ENCODE measurements at places on chromosomes 7 and 10.

GRCh38 chr7:868189-868486 lies 8.2 kb upstream of the GET4 start:
- no peak for DNase-seq

GRCh38 chr7:468681-469562 lies 50.7 kb downstream of the PDGFA start:
- DNase-seq = no peak

- no peak for DNase-seq
These were observed 106.0 kb downstream of the GRID1 start for GRCh38 chr10:86260564-86260963.

DNA sequence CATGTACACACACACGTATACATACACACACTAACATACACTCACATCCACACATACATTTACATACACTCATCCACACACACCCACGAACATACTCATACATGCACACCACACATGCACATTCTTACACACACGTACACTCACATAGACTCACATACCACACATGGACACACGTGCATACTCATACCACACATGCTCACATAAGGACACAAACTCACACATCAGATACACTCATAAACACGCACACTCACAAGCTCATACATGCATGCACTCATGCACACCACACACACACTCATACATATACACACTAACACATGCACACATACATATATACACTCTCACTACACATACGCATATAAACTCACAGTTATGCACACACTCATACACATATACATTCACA lies 1.2 kb upstream of the CALN1 start:
- DNase-seq = no peak

- DNase-seq = no peak
These were observed 27.9 kb downstream of the CDH23 start for GRCh38 chr10:71424496-71425194.

DNA sequence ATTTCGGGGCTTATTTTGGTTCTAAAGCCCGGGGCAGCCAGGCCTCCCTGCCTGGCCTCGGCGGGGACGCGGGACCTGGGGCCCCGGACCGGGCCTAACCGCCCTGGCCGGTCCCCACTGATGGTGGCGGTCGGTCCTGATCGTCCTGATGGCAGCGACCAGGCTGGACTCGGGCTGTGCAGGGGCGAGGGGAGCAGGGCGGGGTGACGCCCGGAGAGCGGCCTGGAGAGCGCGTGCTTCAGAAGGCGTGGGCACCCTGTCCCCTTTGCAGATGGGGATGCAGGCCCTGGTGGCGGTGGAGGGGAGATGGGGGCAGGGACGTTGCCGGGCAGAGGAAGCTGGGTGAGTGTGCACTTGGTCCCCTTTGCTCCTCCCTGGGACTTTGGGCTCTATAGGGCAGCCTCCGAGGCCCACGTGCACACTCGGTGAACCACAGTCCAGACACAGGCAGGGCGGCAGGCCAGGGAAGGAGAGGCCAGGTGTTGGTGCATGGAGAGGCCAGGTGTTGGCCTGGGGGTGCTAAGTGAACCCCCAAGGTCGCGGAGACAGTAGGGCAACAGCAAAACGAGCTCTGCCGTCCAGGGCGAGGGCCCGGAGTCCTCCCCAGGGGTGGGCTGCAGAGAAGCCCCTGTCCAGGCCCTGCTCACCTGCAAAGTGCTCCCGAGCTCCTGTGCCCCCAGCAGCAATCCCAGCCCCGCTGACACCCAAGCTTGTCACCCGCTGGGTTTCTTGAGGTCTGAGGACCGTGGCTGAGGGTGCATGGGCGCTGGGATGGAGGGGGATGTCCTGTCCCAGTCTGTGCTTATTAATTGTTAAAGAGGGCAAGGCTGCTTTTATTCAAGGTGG lies 42.4 kb upstream of the FAM20C start:
- no peak for DNase-seq

DNA sequence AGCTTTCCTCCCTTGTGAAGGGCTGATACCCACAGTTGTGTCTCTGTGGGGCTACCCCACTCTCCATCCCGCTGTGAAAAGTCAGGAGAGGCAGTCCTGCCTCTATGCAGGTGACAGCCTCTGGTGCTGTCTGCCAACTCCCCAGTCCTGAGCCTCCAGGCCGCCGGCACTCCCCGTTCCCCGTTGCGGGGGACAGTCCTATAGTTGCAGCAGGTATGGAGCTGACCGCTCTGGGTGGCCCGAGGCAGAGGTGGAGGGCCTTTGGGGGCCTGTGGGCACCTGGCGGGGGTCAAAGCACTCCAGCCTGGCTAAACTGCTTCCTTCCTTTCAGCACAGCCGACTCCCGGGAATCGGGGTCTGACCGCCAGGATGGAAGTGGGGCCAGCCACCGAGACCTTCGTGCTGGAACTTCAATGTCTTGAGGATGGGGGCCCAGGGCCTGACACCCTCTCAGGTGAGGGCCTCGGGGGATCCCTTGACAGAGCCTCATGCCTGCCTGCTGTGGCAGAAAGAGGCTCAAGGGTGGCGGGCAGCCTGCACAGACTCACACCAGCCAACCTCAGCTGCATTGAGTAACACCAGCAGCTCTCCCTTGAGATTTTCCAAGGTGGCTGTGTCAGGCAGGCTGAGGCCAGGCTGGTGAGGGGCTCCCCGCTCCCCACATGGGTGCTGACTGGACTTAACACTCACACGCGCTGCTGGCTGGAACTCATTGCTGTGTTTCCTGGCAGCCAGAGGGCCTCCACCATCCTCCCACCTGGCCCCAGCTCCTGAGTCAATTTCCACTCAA lies 1.6 kb downstream of the ZNF853 start:
- DNase-seq = no peak

- no peak for DNase-seq
These were observed 73.1 kb downstream of the MKLN1 start for GRCh38 chr7:131400681-131401176.

DNA sequence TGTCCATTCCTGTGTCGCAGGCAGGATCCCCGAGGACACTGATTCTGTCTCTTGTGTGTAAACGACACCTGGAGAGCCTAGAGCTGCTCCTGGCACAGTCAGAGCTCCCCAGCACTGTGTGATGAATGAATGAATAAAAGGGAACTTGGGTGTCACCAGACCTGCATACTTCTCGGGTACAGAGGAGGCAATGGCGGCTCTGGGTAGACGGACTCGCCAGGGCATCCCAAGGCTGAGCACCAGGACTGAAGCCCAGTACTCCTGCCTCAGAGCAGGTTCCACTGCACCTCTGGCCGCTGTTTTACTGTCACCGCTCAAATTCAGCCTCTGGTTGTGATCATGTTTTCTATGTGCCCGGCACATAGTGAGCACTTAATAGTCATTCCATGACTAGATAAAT lies 255.8 kb downstream of the GLRX3 start:
- no peak for DNase-seq

- DNase-seq = no peak
These were observed 1064.1 kb upstream of the GHITM start for GRCh38 chr10:83075016-83075814.

GRCh38 chr7:1492640-1493039 lies 11.5 kb downstream of the INTS1 start:
- DNase-seq = no peak

- no peak for DNase-seq
These were observed 101.2 kb downstream of the KIAA1217 start for GRCh38 chr10:24310104-24310503.

- no peak for DNase-seq
These were observed 210.4 kb downstream of the SKIDA1 start for GRCh38 chr10:21314906-21315644.

- DNase-seq = no peak
These were observed 141.3 kb upstream of the KLF14 start for GRCh38 chr7:130875265-130875741.

- no peak for DNase-seq
These were observed 30.7 kb downstream of the CNNM2 start for GRCh38 chr10:102948786-102949185.

DNA sequence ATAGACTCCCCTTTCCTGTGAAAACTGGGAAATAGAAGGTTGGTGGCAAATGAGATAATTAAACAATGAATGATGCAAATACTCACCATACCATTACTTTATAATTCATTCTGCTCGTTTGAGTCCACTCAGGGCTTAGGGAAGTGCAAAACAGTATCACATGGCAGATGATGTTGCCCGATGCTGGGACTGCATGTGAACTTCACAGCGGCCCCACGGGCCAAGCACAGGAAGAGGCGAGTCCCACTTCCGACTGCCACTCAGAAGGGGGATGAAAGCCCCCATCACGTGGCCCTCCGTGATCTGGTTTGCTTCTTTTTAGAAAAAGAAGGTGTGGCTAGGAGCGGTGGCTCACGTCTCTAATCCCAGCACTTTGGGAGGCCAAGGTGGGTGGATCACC lies 71.5 kb downstream of the PRPF18 start:
- DNase-seq = no peak

- DNase-seq = no peak
These were observed 285.7 kb downstream of the ZEB1 start for GRCh38 chr10:31604646-31605170.

- no peak for DNase-seq
These were observed 176.0 kb upstream of the AKR1E2 start for GRCh38 chr10:4649886-4650508.

GRCh38 chr10:5937016-5937415 lies 40.3 kb downstream of the IL15RA start:
- no peak for DNase-seq

DNA sequence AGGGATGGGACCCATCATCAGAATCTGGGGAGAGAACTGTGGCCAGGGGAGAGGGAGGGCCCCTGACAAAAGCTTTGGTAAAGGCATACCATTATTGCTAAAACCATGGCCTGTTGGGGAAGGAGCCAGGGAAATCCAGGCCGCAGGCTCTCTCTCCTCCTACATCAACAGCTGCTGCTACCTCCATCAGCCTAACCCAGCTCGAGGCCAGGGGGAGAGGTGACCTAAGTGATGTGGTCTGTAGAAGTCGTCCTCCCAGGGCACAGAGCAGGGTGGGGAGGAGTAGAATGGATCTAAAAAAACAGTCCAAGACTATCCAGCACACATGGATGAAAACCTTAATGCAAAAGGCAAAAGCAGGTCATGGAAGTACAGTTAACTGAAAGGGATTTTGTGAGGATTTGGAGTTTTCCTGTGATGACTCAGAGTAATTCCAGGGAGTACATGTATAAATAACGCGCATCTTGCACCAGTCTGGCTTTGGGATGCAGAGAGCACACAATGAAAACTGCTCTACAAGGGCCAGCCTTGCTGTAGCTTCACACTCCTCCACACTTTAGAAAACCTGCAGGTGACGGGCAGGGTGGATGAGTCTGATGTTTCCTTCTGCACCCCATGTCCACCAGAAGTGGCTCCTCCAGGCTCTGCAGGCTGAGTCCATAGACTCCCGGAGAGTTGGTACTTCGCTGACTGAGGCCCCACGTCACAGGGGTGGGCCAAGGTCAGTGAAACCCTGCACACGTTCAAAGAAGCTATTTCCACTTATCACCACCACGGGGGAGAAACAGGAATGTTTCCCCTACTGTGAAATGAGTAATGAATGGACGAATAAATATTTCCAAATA lies 38.5 kb upstream of the MSMB start:
- DNase-seq = no peak

- no peak for DNase-seq
These were observed 144.1 kb downstream of the NRP1 start for GRCh38 chr10:33190406-33190805.

DNA sequence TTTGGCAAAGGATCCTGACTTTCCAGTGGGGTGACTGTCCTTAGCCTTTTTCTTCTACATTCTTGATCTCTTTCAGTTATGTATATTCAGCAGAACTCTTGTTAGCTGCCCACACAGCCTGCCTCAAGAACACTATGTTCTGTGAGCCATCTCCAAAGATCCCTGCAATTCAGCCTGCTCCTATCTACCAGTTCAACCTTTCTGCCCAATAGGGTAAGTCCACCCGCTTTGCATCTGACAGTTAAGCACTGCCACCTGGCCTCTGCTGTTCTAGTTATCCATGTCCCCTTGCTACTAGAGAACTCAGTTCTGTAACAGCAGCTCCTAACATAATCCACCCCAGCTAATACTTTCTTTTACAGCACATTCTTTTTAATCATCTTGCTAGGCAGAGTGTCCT lies 13.5 kb downstream of the OR9A2 start:
- DNase-seq = no peak

DNA sequence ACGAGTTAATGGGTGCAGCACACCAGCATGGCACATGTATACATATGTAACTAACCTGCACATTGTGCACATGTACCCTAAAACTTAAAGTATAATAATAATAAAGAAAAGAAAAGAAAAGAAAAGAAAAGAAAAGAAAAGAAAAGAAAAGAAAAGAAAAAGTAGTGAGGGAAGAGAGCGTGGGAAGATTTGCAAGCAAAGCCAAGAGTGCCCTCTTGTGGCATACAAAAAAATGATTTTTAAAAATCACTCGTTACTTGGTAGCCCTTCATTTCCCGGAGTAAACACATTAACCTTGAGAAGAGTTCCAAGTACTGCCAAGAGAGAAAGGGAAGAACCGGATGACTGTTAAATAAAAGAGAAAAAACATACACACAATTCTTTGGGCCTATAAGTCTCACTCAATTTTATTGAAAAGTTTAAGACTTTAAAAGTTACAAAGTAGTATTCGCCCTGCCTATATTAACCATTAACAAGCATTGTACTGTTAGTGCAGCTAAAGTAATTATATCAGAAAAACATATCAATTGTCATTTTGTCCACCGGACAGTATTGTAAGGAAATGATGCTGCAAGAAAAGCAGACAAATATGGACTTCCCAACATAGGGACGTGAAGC lies 6.2 kb upstream of the CH25H start:
- DNase-seq = no peak

DNA sequence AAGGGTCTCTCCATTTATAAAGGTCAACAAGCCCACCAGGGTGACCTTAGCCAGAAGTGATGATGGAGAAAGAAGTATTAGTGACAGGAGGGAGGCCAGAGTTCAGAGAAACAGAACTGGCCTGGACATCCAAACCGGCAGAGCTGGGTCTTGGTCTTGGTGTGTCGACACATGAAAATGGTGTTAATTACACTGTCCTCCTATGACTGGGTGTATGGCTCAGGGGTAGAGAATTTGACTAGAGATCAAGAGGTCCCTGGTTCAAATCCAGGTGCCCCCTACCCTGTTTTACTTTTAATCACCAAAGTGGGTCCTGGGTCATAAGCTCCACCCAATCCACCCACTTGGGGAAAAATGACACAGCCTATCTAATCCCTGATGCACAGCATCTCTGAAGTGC lies 110.6 kb upstream of the ZNF746 start:
- DNase-seq = no peak

DNA sequence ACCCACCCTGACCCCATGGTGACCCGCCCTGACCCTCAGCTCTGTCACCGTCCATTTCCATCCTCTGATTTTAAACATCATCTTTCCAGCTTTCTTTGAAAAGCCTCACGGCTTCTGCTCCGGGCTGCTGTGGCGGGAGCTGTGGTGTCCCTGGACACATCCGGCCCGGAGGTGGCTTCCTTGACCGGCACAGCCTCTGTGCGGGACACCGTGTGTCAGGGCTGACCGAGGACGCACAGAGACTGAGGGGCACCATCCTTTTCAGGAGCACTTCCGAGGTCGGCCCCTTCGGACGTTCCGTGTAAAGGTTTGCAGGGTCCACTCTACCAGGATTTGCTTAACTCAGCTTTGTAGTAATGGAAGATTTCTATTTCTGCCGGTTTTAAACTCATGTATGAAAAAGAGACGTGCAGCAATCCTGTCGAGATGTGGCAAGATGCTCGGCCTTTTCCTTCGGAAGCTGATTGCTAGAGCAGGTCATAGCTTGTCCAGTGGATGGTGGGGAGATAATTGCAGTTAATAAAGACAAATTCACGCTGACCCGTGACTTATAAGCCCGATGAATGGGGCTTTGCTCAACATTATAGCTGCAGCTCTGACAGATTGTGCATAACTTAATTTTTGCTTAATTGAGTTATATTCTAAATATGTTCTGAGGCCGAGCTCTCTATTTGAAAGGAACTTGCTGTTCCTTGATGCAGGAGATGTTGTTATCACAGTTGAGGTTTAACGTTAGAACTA lies 54.4 kb upstream of the CFAP46 start:
- DNase-seq = no peak
